Astrocyte (in vitro differentiated cells and primary cell): ENCODE measurements at places on chromosomes 16 and 17. TPM values are rescaled to one million over a fixed set of nuclear protein-coding genes. Genes with fewer than 3 reads are reported as not detected.
A peak's percentile ranks its signal among the peaks of the same experiment; 100 is the strongest.

DNA sequence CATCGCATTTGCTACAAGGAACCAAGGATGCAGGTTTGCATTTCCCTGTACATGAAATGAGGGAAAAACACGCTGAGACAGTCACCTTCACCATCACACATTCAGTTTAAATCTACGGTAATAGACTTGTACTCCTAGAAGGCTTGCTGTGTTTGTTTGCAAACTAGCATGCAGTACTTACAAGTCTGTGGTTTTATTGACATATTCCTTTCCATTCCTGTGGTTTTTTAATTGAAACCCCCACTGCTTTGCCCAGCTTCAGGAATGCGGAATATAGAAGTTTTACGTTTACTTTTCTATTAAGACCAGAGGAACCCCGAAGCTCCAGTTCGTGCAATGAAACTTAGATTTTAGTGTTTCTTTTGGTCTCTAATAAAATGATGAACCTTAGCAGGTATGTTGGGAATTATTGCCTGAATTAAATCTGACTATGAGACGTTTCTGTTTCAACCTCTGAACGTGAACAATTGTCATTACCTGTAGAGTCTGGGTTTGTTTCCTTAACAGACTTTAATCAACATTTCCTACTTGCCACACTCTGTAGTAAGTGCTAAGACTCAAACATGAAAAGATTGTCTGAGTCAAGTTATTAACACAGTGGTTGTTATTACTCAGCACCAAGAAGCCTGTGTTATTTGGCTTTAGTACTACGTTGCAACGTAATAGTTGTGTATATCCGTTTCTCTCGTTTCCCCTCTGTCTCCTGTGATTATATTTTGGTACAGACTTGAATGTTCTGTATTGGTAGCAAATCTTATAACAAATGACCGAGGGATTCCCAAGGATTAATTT, 793.3 kb upstream of the GOT2 start:
- H3K4me3 ChIP-seq = no peak overlapping the region
- no peaks in the 10 kb centered on the region for H3K36me3 ChIP-seq
- H3K27ac ChIP-seq = no peak overlapping the region

- H3K36me3 ChIP-seq = no peaks in the 10 kb centered on the region
- DNase-seq = peak; percentile 27
- H3K27ac ChIP-seq = no peak overlapping the region
- H3K27me3 ChIP-seq = no peaks in the 10 kb centered on the region
Measured at GRCh38 chr16:73093146-73094144, 45.5 kb upstream of the ZFHX3 start.

DNA sequence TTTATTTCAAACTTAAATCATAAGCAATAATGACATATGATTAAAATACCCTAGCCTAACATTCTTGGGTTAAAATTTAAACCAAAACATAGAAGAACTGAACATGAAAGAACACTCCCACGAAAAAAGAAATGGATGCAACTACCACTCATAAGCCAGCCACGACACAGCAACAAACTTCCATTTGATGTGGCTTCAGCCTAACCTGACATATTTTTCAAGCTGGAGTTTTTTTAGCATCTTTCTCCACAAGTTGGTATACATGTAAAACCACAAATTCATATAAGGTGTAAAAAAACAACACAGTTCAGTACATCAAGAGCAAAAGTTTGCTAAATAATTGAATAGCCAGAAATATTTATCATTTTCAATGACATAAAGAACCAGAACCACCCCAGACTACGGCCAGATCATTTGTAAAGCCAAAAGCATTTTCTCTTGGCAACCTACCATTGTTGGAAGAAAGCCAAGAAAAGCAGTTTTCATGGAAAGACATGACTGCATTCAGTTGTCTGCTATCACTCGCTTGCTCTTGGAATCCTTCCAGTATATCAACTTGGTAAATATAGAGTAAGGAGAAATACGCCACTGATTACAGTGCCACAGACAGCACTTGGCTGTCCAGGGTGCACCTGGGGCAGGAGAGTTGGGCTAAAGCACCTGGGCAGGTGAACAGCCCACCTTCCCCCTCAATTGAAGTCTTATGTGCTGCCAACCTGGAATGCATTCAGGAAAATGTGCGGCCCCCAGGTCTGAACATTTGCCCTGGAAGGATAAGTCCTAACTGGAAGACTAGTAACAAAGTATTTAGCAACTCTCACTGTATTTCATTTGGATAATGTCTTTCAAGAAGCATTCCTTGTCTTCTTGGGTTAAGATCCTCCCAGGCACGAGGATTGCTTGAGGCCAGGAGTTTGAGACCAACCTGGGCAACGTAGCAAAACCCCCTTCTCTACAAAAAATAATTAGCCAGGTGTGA, 60.5 kb downstream of the CREBBP start:
- H3K4me3 ChIP-seq = no peak overlapping the region
- H3K27ac ChIP-seq = peak overlapping the region; percentile 11
- H3K36me3 ChIP-seq = no peaks in the 10 kb centered on the region
- DNase-seq = peak; percentile 92
- peaks cover 51% of the 10 kb centered on the region for H3K4me1 ChIP-seq

GRCh38 chr16:78437352-78437968, 338.0 kb downstream of the WWOX start:
- H3K27ac ChIP-seq = no peak overlapping the region
- H3K4me3 ChIP-seq = no peak overlapping the region
- H3K27me3 ChIP-seq = no peaks in the 10 kb centered on the region
- no peaks in the 10 kb centered on the region for H3K36me3 ChIP-seq

DNA sequence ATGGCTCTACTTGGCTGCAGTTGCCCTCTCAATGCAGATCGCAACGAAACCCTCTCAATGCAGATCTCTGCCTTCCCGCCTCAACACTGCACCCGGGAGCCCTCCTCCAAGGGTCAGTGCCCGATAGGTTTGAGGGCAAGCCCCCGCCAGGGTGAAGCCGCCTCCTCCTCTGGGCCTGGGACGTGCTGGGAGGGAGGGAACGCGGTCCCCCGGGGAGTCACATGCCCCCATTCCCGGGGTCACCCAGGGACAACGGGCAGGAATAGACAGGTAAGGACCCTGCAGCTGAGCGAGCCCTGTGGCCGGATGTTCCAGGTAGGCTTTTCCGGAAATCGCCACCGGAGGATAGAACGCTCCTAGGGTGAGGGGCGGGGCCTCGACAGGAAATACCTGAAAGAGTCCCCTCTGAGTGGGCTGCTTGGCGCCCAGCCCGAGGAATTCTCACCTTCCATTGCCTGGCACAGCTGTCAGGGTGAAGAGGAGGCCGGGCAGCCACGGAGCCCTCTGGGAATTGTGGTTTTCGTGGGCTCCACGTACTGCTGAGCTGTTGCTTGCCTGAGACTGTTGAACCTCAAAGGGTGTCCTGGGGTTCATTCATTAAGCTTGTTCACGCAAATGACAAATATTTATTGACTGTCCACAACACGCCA, 12.8 kb downstream of the ZNF174 start:
- no peak overlapping the region for H3K4me3 ChIP-seq
- no peak overlapping the region for H3K27ac ChIP-seq
- H3K36me3 ChIP-seq = peaks cover 1% of the 10 kb centered on the region
- no peaks in the 10 kb centered on the region for H3K4me1 ChIP-seq
- no peak for DNase-seq
- no peaks in the 10 kb centered on the region for H3K27me3 ChIP-seq

DNA sequence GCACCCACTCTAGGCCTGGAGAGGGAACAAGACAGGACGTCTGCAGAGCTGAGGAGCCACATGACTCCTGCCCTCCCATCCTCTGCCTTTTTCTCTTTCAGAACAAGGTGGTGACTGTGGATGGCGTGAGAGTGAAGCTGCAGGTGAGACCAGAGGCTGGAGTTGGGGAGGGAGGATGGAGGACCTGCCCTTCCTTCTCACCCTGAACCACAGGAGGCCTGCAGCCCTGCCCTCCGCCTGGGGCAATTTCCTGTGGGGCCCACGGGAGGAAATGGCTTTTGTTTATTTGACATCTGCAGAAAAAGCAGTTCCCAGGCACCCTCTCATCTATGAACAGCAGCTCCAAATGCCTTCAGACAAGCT, 5.1 kb downstream of the RAB37 start:
- H3K27ac ChIP-seq = no peak overlapping the region
- no peak overlapping the region for H3K4me3 ChIP-seq
- DNase-seq = no peak
- H3K27me3 ChIP-seq = peaks cover 28% of the 10 kb centered on the region
- no peaks in the 10 kb centered on the region for H3K36me3 ChIP-seq

DNA sequence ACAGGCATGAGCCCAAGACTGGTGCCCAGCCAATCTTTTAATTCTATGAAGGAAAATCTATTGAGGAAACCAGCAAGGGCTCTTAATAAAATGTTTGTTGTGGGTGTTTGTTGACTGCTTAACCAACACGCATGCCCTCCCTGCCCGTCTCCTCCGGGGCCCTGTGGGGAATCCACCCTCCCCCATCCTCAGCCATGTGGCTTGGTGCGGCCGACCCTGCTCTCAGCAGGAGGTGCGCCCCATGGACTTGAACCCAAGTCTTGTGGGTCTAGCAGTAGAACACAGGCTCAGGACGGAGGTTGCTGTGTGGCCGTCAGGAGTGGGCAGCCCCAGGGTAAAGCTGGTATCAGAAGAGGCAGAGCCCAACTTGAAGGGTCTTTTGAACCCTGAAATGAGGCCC, 45.1 kb upstream of the MLYCD start:
- H3K27me3 ChIP-seq = peaks cover 8% of the 10 kb centered on the region
- DNase-seq = no peak
- no peak overlapping the region for H3K27ac ChIP-seq

DNA sequence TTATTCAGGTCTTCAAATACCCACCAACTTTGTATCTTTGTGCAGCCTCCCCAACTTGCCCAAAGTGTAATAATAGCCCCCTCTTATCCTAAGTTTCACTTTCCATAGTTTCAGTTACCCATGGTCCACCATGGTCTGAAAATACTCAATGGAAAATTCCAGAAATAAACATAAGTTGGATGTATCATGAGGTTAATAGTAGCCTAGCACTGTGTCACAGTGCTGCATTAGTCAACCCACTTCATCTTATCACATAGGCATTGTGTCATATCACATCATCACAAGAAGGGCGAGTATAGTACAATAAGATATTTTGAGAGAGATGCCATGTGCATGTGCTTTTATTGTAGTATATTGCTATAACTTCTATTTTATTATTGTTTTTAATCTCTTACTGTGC, 21.9 kb downstream of the OMG start:
- H3K27ac ChIP-seq = no peak overlapping the region
- no peaks in the 10 kb centered on the region for H3K27me3 ChIP-seq
- H3K4me1 ChIP-seq = peaks cover 3% of the 10 kb centered on the region
- no peak for DNase-seq

GRCh38 chr16:58442547-58442946, 50.3 kb downstream of the GINS3 start:
- no peaks in the 10 kb centered on the region for H3K36me3 ChIP-seq
- peaks cover 12% of the 10 kb centered on the region for H3K27me3 ChIP-seq
- H3K4me1 ChIP-seq = no peaks in the 10 kb centered on the region
- DNase-seq = no peak

DNA sequence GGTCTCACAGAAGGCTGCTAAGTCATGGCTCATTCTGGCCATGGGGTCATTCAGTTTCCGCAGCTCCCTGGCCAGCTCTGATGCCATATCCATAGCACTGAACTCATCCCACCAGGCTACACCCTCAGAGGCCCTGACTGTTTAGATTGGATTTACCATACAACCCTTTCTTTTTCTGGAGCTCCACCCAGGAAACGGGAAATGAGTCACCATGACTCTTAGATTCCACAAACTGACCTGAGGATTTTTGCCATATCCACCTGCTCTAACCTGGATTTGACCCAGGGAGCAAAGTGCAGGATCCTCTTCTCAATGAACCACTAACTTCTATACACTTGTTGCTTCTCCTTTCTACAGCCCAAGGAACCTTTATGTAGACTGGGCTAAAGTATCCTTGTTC, 20.3 kb upstream of the CALB2 start:
- H3K4me1 ChIP-seq = no peaks in the 10 kb centered on the region
- no peaks in the 10 kb centered on the region for H3K36me3 ChIP-seq
- no peaks in the 10 kb centered on the region for H3K27me3 ChIP-seq
- no peak overlapping the region for H3K4me3 ChIP-seq

GRCh38 chr16:30722443-30722842, 23.5 kb downstream of the SRCAP start:
- H3K36me3 ChIP-seq = peaks cover 59% of the 10 kb centered on the region
- H3K4me1 ChIP-seq = no peaks in the 10 kb centered on the region
- no peak overlapping the region for H3K4me3 ChIP-seq
- H3K27ac ChIP-seq = no peak overlapping the region
- no peak for DNase-seq

DNA sequence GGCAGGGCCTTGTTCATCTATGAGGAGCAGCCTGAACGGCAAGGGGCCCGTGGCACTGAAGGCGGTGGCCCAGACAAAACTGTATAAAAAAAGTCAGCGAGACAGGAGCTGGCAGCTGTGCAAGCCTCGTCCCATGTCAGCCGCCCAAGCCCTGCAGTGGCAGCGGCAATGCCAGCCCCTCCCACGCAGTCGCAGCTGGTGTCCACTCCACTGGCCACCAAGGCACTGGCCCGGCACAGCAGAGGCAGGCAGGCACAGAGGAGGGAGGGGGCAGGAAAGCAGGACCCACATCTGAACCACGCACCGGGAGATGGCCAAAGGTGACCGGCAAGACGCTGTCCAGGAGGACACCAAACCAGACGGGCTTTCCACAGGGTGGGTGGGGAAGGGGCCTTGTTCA, 15.9 kb upstream of the C16orf95 start:
- no peak overlapping the region for H3K27ac ChIP-seq
- H3K4me1 ChIP-seq = no peaks in the 10 kb centered on the region
- no peak overlapping the region for H3K4me3 ChIP-seq
- DNase-seq = no peak
- no peaks in the 10 kb centered on the region for H3K36me3 ChIP-seq

DNA sequence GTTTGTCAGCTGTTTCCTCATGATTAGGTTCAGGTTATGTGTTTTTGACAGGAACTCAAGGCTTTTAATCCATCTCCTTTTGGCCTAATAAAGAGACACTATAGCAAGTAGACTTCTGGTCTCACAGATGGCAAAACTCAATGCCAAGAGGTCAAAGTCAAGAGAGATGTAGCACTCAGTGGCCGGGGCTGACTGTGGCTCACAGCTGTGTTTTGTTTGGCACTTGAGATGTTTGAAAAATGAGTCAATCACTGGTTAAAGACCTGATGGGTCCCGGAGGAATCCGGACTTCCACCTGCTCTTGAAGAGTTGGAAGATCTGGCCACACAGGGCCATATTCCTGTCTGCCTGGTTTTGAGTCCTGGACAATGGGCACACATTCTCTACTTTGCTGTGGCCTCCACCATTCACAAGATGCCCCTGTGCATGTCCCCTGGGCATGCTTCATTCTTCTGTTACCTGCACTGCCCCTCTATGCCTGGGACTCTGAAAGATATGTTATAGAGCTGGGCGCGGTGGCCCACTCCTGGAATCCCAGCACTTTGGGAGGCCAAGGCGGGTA, 210.3 kb downstream of the SNX29 start:
- H3K36me3 ChIP-seq = no peaks in the 10 kb centered on the region
- H3K27me3 ChIP-seq = no peaks in the 10 kb centered on the region
- H3K4me1 ChIP-seq = peaks cover 4% of the 10 kb centered on the region
- H3K4me3 ChIP-seq = no peak overlapping the region
- DNase-seq = no peak

- H3K27me3 ChIP-seq = no peaks in the 10 kb centered on the region
- no peak overlapping the region for H3K4me3 ChIP-seq
- no peak overlapping the region for H3K27ac ChIP-seq
- no peaks in the 10 kb centered on the region for H3K36me3 ChIP-seq
Measured at GRCh38 chr16:73040136-73040535, 7.8 kb downstream of the ZFHX3 start.

GRCh38 chr17:79633154-79633553, 22.3 kb upstream of the RBFOX3 start:
- no peaks in the 10 kb centered on the region for H3K27me3 ChIP-seq
- no peak overlapping the region for H3K27ac ChIP-seq
- no peaks in the 10 kb centered on the region for H3K36me3 ChIP-seq
- H3K4me1 ChIP-seq = no peaks in the 10 kb centered on the region
- no peak for DNase-seq

The TEX14 gene
- 0.09 and 0.31 TPM in 2 replicates for total RNA-seq

The CRYBA1 gene
- total RNA-seq = not detected in 2 replicates

The C16orf92 gene
- total RNA-seq = not detected in 2 replicates

The CCL8 gene
- not detected in 2 replicates for total RNA-seq

The BPTF gene
- total RNA-seq = 72.7 and 73.9 TPM in 2 replicates
